Activated naive CD8-positive, alpha-beta T cell treated with anti-CD3 and anti-CD28 coated beads for 36 hours (primary cell): ENCODE measurements at places on chromosomes 2 and 18. TPM values are rescaled to one million over a fixed set of nuclear protein-coding genes. Genes with fewer than 3 reads are reported as not detected.

GRCh38 chr18:72869226-72870185 lies 1.7 kb upstream of the NETO1 start:
- H3K4me1 ChIP-seq, result peaks cover 2% of the 10 kb centered on the region
- peaks cover 47% of the 10 kb centered on the region for H3K27me3 ChIP-seq
- H3K36me3 ChIP-seq, result peaks cover 4% of the 10 kb centered on the region
- H3K4me3 ChIP-seq, result no peak overlapping the region
- no peak overlapping the region for H3K27ac ChIP-seq
- DNase-seq, result no peak

Gene WDR7
- 22.6 TPM for total RNA-seq

- no peaks in the 10 kb centered on the region for H3K36me3 ChIP-seq
- peaks cover 5% of the 10 kb centered on the region for H3K4me1 ChIP-seq
These were observed 89.0 kb downstream of the GALNT14 start for GRCh38 chr2:31049264-31049663.

Gene COLEC12
- total RNA-seq, result not detected

- peak overlapping the region; percentile 93 for H3K27ac ChIP-seq
- peaks cover 32% of the 10 kb centered on the region for H3K4me1 ChIP-seq
- DNase-seq, result peak; percentile 73
- peak overlapping the region; percentile 79 for H3K4me3 ChIP-seq
- H3K27me3 ChIP-seq, result peaks cover 5% of the 10 kb centered on the region
These were observed 954 bp upstream of the CTDSP1 start for GRCh38 chr2:218398437-218399390.

Gene PFN4
- total RNA-seq, result 0.26 TPM

- no peak overlapping the region for H3K27ac ChIP-seq
- no peak for DNase-seq
- H3K36me3 ChIP-seq, result no peaks in the 10 kb centered on the region
These were observed 1.2 kb downstream of the EPB41L3 start for GRCh38 chr18:5542515-5543035.

DNA sequence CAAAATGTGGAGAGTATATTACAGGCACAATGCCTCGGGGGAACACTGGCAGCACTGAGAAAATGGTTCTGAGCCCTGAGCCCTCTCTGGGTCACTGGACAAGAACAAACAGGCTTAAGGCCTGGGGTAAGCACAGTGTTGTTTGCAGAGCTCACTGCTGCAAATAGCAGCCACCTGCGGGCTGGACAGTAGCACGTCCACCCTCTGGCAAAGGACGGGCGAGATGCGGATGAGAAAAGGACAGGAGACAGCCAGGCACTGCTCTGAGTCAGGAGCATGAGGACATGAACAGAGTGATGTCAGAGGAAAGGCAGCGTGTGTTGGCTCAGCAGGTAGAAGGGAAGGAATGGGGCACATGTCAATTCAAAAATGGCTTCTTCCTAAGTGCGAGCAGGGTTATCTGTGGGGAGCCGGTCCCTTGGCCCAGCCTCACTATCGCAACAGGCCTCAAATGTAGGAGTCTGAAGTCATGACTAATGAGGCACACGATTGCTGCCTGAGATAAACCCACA lies 25.9 kb upstream of the NEB start:
- no peak for DNase-seq
- H3K27ac ChIP-seq, result no peak overlapping the region
- peaks cover 2% of the 10 kb centered on the region for H3K36me3 ChIP-seq
- H3K4me1 ChIP-seq, result no peaks in the 10 kb centered on the region
- no peak overlapping the region for H3K4me3 ChIP-seq
- no peaks in the 10 kb centered on the region for H3K27me3 ChIP-seq

GRCh38 chr2:168155680-168156079 lies 91.7 kb downstream of the STK39 start:
- H3K36me3 ChIP-seq, result peaks cover 12% of the 10 kb centered on the region
- peaks cover 10% of the 10 kb centered on the region for H3K4me1 ChIP-seq
- H3K27me3 ChIP-seq, result no peaks in the 10 kb centered on the region
- DNase-seq, result no peak
- H3K27ac ChIP-seq, result no peak overlapping the region
- no peak overlapping the region for H3K4me3 ChIP-seq

DNA sequence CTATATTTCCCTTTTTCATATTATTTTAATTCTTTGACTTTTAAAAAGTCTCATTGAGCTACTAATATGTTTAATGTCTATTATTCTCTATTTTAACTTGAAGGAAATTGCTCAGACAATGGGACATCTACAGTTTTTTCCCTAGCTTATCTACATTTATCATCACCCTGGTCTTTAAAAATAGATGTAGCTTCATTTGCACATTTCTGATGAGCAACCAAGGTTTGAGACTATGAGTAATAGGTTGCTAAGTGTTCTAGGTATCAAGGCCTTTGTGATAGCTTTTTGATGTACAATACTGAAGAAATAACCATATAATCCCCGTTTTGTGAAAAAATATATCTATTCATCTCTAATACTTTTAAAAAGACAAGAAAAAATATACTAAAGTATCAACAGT lies 47.0 kb downstream of the STAT4 start:
- DNase-seq, result no peak
- no peak overlapping the region for H3K4me3 ChIP-seq
- H3K4me1 ChIP-seq, result peaks cover 66% of the 10 kb centered on the region
- H3K27me3 ChIP-seq, result no peaks in the 10 kb centered on the region

- no peaks in the 10 kb centered on the region for H3K27me3 ChIP-seq
- no peak overlapping the region for H3K4me3 ChIP-seq
- no peak for DNase-seq
- H3K27ac ChIP-seq, result no peak overlapping the region
- H3K36me3 ChIP-seq, result peaks cover 63% of the 10 kb centered on the region
- H3K4me1 ChIP-seq, result peaks cover 53% of the 10 kb centered on the region
These were observed 6.9 kb downstream of the ZNF24 start for GRCh38 chr18:35337286-35337685.

DNA sequence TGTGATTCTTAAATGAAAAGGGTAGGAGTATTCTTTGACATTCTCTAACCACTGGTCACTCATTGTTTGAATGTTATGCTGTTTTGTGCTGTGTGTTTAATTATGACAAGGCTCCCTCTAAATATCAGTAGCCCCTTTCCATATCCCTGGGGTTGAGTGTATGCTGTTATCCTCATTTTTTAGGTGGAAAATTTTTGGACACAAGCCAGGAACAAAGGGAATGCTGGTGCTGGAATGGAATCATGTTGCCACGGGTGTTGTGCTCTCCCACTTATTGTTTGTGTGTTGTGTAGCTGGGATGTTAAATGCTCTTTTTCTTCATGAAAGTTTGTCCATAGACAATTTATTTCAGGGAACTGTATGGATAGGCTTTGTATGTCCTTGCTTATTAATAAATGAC lies 43.3 kb downstream of the ZNF532 start:
- H3K27me3 ChIP-seq, result peaks cover 45% of the 10 kb centered on the region
- no peaks in the 10 kb centered on the region for H3K4me1 ChIP-seq
- no peak overlapping the region for H3K4me3 ChIP-seq
- no peaks in the 10 kb centered on the region for H3K36me3 ChIP-seq
- H3K27ac ChIP-seq, result no peak overlapping the region

DNA sequence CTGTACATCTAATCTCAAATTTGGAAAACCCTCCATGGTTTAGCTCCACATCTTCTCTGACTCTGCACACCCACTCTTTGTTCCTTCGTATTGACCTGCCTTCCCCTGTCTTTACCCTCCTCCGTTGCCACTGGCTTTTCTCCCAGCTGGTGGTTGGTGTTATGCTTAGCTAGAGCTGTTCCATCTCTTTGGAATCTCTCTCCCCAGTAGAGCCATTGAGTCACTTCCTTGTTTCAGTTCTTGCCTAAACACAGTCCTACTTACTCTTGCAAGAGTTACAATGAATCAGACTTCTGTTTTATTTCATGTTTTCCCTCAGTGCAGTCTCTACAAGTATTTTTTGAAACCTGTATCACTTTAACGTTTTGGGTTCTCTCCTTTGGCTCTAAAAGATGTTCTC lies 263.9 kb downstream of the LTBP1 start:
- no peak for DNase-seq
- no peak overlapping the region for H3K27ac ChIP-seq
- H3K36me3 ChIP-seq, result no peaks in the 10 kb centered on the region
- peaks cover 2% of the 10 kb centered on the region for H3K27me3 ChIP-seq

Gene SCYGR2
- total RNA-seq, result not detected
